ENCODE measurements at places on chromosomes 4 and X.

GRCh38 chr4:17232566-17233253 lies 279.2 kb downstream of the QDPR start:
- no peak for DNase-seq

GRCh38 chr4:135418353-135418752 lies 1216.8 kb upstream of the PABPC4L start:
- DNase-seq: no peak

DNA sequence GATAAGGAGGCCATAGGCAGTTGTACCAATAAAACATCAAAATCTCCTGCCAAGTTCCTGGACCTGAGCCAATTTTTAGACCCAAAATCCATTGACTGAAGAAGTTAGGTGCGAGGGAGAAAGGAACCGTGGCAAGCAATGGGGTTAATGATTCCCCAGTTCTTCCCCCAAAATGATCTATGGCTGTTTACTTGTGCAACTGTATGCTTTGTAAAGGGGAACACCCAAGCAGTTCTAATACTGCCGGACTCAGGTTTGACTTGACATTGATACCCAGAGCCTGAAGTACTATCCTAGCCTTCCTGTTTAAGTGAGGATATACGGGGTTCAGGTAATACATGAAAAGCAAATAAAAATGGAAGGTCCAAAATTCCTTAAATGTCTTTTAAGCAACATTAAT lies 6.7 kb upstream of the EIF4E start:
- no peak for DNase-seq

- no peak for DNase-seq
Observed at GRCh38 chr4:53057679-53058078, 195.6 kb downstream of the RASL11B start.

DNA sequence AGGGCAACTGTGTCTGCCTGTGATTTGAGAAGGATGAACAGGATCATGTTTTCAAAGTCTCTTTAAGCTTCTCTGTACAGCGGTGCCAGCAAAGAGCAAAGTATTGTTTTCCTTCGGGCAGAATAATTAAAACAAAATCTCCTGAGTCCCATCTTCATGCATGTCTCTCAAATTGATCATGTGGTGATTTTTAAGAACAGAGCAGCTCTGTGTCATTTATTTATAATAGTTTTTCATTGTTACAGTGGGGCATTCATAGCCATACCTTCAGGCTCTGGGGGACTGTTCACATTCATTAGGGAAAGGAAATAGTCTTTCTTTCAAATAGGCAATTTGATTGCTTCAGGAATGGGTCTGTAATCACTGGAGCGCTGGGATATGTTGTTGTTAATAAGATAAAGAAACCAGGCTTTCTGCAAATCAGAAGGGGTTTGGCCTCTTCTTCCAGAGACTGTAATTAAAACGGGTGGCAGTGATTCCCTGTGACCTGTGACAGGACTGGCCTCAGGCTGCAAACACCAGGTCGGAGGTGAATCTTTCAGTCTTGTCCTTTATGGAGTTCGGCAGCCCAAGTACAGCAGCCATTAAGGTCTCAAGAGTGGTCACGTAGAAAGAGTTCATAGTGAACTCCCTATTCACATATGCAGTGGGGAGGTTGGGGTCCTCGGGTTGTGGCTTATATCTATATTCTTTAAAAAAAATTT lies 29.3 kb upstream of the CBR4 start:
- no peak for DNase-seq

GRCh38 chr4:43837171-43837570 lies 611.4 kb downstream of the KCTD8 start:
- no peak for DNase-seq

Data from CD4-positive, alpha-beta T cell treated with Interleukin-4 for 1 hour (primary cell).